ENCODE measurements at places on chromosomes 1 and 21.

DNA sequence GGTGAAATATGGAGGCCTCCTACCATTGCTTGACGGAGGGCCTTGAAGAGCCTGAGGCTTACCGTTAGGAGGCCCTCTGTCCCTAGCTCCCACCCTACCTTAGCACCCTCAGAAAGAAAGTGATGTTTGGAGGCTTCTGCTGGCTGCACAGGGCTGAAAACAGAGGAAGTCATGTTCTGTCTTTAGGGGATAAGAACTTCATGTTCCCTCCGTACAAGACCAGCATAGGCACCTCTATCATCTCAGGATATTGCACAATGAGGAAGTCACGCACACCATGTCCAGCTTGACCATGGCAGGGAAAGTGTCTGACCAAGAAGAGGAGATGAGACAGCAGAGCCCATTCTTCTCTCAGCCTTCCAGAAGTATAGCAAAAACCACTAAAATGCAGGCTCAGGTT, 13.8 kb downstream of the ADORA3 start:
- no peak for DNase-seq

GRCh38 chr1:39238476-39238875, 34.0 kb downstream of the MACF1 start:
- DNase-seq: no peak

DNA sequence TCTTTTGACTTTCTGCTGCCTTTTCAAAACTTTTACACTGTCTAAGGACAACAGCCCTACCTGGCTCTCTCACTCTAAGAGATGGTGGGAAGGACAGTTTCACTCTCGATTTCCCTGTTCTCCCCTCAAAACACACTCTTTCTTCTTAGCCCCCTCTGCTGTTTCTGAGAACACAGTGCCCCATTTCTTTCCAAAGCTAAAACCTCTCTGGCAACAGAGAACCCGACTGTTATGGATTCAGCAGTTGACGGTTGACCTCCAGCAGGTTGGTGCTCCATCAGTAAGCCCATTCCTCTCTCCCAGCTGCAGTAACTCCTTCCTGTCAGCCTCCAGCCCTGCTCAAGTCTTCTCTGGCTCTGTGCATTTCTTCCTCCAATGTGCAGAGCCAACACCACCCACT, 88.2 kb upstream of the ABCD3 start:
- DNase-seq: no peak

DNA sequence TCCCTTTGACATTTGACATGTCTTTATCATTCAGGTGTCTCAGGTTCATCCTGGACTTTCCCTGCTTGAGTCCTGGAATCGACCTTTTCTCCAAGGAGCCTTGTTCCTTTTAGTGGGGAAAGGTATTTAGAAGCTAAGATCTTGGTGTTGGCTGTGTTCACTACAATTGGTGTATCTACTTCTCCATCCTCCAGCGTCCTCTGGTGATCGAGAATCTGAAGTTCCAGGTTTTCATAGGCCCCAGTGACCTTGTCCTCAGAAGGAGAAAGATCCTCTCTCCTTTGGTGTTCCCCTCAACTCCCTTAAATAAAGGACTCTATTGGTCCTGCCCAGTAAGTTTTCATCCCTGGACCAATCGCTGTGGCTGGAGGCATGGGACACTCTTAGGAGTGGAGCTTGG, 22.1 kb downstream of the MROH7 start:
- no peak for DNase-seq

DNA sequence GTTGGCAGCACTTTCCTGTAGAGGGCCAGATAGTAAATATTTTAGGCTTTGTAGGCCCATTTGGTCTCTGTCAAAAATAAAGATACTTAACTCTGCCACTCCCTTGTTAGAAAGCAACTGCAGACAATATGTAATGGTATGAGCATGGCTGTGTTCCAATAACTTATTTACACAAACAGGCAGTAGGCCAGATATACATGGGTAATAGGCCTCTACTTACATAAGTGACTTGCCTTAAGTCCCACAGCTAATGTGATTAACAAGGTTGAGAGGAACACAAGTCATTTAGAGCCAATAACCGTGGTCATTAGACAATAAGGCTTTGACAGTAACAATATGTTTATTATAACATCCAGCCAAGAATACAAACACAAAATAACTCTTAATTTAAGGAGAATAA, 17.4 kb downstream of the CCT8 start:
- DNase-seq: no peak

DNA sequence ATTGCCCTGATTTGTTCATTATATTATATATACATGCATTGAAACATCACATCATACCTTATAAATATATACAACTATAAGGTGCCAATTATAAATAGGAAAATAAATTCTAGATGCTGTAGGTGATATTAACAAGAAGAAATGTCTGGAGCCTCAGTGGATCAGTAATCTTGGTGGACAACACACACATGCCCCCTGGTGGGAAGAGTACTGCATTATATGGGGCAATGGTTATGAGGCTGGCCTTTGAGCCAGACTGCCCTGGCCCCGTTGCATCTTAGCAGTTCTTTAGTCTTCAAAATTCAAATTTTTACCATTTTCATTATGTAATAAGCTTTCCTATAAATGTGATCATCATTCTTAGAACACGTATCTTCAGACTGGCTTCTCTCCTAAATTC, 335.0 kb upstream of the GREM2 start:
- DNase-seq: no peak

- no peak for DNase-seq
These were observed 37.7 kb upstream of the TMEM125 start for GRCh38 chr1:43232074-43232473.

- no peak for DNase-seq
These were observed 43.1 kb downstream of the ATP2B4 start for GRCh38 chr1:203669739-203670138.

DNA sequence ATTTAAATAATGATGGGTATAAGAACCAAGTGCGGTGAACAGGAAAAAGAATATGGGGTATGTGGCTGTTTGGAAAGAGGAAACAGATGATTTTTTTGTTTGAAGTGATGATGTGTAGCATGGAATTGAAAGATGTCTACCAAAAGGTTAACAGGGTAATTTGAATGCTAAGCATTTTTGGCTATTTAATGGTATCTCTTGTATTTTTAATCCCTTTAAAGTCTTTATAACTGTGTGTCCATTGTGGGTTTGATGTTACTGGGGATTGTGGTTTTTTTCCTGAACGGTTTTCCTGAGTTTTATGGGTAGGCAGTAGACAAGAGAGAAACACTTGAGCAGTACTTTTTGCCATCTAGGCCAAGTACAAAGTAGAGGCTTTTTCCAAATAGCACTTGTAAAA, 63.2 kb downstream of the PRDM2 start:
- no peak for DNase-seq

DNA sequence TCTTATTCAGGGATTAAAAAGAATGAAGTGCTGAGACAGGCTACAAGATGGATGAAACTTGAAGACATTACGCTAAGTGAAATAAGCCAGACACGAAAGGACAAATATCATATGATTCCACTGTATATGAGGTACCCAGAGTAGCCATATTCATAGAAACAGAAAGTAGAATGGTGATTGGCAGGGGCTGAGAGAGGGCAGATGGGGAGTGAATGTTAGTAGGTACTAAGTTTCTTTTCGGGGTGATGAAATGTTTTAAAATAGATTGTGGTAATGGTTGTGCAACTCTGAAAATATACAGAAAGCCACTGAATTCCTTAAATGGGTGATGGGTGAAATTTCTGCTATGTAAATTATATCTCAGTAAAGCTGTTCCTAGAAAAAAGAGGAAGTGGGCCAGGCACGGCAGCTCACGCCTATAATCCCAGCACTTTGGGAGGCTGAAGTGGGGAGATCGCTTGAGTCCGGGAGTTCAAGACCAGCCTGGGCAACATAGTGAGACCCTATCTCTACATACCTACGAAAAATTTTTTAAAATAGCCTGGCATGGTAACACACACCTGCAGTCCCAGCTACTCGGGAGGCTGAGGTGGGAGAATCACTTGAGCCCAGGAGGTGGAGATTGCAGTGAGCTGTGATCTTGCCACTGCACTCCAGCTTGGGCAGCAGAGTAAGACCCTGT, 15.9 kb downstream of the SLC27A3 start:
- no peak for DNase-seq

GRCh38 chr1:21494196-21494595, 15.0 kb upstream of the ALPL start:
- no peak for DNase-seq

DNA sequence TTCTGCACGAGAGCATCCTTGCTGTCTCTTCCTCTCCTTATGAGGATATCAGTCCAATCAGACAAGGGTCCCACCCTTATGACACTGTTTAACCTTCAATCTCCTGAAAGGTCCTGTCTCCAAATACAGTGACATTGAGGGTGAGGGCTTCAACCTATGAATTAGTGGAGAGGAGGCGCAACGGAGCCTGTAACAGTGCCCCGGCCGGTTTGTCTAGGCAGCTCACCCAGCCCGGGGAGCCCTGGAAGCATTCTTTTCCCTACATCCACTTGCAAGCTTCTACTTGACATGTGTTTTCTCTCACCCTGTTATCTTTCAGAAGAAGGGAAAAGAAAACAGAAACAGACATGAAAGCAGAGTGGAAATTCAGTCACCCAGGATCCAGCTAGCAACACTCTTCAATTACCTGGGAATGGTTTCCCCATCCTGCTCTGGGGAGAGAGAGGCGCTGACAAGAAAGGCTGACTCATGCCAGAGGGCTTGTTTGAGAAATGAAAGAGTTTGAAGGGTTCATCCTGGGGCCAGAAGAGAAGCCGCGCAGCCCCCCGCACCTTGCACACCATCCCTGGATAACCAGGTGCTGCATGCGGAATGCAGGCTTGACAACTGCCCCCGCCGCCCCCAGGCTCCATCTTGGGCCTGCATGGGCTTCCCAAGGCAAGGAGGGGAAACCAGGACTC, 394.9 kb downstream of the NPHP4 start:
- no peak for DNase-seq

GRCh38 chr1:33119532-33120217, 38.7 kb downstream of the AZIN2 start:
- no peak for DNase-seq

DNA sequence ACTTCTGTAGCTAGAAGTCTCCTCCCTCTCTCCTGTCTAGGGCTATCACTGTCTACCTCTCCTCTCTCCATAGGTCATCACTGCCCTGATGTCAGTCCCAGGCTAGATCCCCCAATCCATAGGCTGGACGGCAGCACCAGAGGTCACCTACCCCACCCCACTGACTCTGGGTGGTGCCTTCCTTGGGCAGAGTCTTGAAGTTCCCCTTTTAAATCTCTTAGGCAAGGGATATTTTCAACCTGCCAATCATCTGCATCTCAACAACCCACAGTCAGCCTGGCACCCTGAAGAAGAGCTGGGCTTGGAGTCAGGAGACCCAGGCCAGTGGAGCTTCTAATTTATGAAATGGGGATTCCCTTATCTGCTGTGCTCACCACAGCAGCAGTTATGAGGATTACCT, 13.2 kb downstream of the MYBPH start:
- no peak for DNase-seq

GRCh38 chr1:224637515-224637914, 21.4 kb downstream of the CNIH3 start:
- DNase-seq: no peak

GRCh38 chr1:245578771-245579170, 424.0 kb downstream of the KIF26B start:
- DNase-seq: no peak

DNA sequence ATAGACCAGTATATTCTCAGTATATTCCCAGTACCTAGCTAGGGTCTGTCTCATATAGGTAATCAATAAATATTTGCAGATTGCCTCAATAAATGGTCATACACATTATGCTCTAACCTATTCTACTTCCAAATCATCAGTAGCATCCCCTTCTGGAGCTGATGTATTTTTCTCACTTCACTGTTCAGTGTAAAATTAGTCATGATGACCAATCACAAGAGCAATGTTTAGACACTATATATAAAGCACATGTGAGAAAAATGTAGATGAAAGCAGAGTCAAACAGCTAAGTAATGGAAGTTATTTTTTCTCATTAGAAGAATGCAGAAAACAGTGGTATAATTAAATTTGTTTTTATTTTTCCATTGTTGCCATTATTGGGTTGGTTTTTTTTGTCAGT, 34.7 kb downstream of the EPRS1 start:
- no peak for DNase-seq

GRCh38 chr1:55445416-55445815, 230.3 kb upstream of the USP24 start:
- DNase-seq: no peak

GRCh38 chr1:116376729-116377086, 3.7 kb downstream of the ATP1A1 start:
- no peak for DNase-seq

DNA sequence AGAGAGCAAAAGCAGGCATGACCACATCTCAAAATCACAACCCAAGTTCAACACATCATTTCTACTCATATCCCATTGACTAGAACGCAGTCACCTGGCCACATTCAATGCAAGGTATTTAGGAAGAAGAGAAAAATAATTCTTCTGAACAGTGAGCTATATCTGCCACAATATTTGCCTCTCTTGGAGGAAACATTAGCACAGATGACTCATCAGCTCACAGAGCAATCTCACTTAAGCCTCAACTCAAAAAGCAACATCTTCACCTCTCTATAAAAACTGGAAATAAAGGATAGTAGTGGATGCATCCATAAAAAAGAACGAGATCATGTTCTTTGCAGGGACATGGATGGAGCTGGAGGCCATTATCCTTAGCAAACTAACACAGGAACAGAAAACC, 143.9 kb upstream of the FMN2 start:
- no peak for DNase-seq

GRCh38 chr1:43422995-43423671, 30.6 kb downstream of the HYI start:
- no peak for DNase-seq

- no peak for DNase-seq
These were observed 91.3 kb downstream of the ATP5PO start for GRCh38 chr21:33824156-33824941.

GRCh38 chr1:247210062-247210375, 38.2 kb upstream of the ZNF124 start:
- no peak for DNase-seq

- no peak for DNase-seq
These were observed 5.9 kb upstream of the TNFSF4 start for GRCh38 chr1:173212952-173213491.

DNA sequence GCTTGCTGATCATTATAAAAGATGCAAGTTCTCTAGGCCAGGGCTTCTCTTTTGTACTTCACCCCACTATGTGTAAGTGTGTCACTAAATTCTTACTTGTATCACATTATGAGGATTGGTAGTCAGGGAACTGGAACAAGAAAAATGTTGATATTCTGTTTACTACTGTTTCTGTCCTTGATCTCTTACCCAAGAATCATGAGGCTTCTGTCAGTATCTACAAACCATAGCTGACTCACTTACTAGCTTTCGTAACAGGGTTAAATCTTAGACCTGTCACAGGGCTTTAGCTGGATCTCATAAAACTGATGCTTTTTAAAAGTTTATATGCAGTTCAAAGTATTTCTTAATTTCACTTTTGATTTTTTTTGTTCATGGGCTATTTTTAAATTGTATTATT, 681.2 kb downstream of the PLPP3 start:
- no peak for DNase-seq

DNA sequence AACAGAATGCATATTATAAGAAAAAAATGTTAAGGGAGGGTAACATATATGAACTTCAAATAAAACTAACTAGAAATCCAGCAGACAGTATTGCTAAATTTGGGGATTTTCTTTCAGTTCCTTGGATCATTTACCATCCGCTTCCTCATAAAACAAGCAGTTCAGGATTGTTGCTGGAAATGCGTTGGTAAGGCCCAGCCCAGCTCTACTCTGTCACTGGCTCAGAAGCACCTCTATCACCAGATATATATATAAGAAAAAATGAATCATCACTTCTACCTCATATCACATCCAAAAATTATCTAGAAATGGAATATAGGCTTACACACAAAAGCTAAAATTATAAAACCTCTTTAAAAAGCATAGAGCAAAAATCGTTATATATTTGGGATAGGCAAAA, 28.2 kb upstream of the COG2 start:
- no peak for DNase-seq
